ENCODE measurements at places on chromosomes 11 and 22. TPM values are rescaled to one million over a fixed set of nuclear protein-coding genes. Genes with fewer than 3 reads are reported as not detected.
A peak's percentile ranks its signal among the peaks of the same experiment; 100 is the strongest.

DNA sequence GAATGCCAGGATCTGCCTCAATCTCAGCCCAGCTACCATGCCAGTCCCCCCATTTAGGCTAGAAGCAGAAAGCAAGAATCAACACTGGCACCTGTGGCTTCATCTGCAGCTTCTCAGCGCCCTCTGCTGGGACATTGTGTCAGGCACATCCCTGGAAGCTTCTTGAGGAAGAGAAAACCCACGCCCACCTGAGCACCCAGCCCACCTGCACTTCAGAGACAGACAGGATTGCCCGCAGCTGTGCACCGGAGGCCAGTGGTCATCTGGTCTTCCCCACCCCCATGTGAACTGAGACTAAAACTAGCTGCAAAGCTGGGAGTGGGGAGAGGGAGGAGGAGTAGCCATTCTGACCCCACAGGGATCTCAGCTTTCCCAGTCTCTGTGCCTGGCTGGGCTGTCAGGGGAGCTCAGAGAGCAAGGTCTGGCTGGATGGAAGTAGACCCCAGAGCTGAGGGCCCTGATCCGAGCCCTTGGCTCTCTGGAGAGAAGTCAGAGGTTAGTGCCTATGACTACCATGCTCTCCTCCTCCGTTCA lies 66.8 kb downstream of the FEZ1 start:
- peak; percentile 73 for DNase-seq

DNA sequence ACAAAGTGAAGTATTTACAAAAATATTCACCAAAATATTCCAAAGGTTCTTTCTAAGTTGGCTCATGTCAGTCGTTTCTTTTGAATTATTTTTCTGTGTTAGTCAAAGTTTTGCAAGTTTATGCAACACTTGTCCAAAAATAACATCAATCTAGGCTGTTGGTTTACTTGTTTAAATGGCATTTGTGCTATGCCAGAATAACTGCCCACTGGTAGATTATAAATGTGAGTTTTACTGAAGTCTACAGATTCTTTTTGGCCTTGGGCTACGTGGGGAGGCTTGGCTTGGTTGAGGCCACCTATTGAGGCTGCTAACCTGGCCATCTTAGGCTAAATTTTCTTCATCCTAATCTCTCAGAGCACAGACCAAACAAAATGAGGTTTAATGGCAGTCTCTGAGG lies 1091.9 kb upstream of the RAG2 start:
- DNase-seq, result peak; percentile 12

DNA sequence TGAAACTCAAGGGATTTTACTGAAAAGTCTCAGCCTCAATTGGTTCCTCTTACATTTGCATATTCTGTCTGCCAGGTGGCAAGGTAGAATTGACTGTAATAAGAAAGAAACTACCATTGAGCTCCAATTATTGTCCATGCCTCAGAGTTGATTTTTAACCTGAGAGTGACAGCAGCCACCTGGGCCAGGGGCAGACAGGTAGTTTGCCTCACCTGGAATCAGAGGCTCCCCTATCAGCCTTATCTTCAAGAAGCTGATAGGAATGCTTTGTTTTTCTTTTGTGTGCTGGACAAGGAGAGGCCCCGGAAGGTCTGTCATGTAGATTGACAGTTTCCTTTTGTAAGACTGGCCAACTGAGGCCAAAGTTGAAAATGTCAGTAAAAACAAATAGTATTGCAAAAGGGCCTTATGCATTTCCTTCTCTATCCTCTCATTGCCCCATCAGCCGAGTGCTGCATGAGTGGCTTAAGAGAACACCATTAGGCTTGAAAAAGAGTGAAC lies 34.1 kb downstream of the CD44 start:
- DNase-seq, result peak; percentile 62

DNA sequence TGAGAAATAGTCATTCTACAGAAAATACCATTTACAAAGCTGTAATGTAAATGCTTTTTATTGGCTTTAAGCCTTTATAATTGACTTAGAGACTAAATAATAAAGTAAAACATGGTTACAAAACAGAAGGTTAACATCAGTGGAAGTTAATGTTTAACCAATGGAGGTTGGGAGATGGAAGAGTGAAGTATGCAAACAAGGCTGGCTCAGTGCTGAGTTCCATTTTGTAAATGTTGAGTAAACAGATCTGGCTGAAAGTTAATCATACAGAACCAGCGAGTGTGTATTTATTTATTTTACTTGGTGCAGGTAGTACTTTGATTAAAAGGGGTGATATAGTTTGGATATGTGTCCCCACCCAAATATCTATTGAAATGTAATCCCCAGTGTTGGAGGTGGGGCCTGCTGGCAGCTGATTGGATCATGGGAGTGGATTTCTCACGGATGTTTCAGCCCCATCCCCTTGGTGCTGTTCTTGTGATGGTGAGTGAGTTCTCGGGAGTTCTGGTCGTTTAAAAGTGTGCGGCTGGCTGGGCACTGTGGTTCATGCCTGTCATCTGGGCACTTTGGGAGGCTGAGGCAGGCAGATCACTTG lies 827.4 kb downstream of the OPCML start:
- no peak for DNase-seq

GRCh38 chr22:21622919-21623647 lies 6.7 kb downstream of the YDJC start:
- no peak for DNase-seq

CPSF7 gene
- total RNA-seq, result 33.8 TPM

VSIG10L2 gene
- total RNA-seq, result not detected

ANO5 gene
- 0.16 TPM for total RNA-seq

Data from fibroblast of the aortic adventitia (primary cell).